SJCRH30 (cell line): ENCODE measurements at places on chromosomes 7 and 10. TPM values are rescaled to one million over a fixed set of nuclear protein-coding genes. Genes with fewer than 3 reads are reported as not detected.

The IL2RA gene
- total RNA-seq, result not detected in 2 replicates

The SPDYE16 gene
- 0.10 TPM in 1 of 2 replicates, not detected in the other for total RNA-seq

The CRYGN gene
- not detected in 2 replicates for total RNA-seq

The TMEM209 gene
- 32.7 and 33.9 TPM in 2 replicates for total RNA-seq

The CARD11 gene
- not detected in 2 replicates for total RNA-seq

The PRSS37 gene
- not detected in 2 replicates for total RNA-seq

The MOGAT3 gene
- total RNA-seq, result not detected in 2 replicates

The HOXA11 gene
- 5.0 and 5.8 TPM in 2 replicates for total RNA-seq

The TSC22D4 gene
- total RNA-seq, result 13.7 and 14.7 TPM in 2 replicates

The CHAT gene
- total RNA-seq, result not detected in 2 replicates
